Left renal cortex interstitium (tissue), 4 donors: ENCODE measurements at places on chromosomes 7 and 10.

GRCh38 chr10:78255214-78255613 lies 221.6 kb downstream of the RPS24 start:
- no peak for DNase-seq

GRCh38 chr7:8151161-8151725 lies 110.7 kb downstream of the ICA1 start:
- DNase-seq = no peak

- DNase-seq = no peak
Observed at GRCh38 chr10:48550977-48551376, 53.9 kb downstream of the ARHGAP22 start.

GRCh38 chr10:88952647-88953111 lies at the start of gene ACTA2:
Gene ACTA2, minus strand, starts transcription at chr10:88952773. Its CDS starts 3,843 bp downstream, at chr10:88948930.
- DNase-seq = no peak

DNA sequence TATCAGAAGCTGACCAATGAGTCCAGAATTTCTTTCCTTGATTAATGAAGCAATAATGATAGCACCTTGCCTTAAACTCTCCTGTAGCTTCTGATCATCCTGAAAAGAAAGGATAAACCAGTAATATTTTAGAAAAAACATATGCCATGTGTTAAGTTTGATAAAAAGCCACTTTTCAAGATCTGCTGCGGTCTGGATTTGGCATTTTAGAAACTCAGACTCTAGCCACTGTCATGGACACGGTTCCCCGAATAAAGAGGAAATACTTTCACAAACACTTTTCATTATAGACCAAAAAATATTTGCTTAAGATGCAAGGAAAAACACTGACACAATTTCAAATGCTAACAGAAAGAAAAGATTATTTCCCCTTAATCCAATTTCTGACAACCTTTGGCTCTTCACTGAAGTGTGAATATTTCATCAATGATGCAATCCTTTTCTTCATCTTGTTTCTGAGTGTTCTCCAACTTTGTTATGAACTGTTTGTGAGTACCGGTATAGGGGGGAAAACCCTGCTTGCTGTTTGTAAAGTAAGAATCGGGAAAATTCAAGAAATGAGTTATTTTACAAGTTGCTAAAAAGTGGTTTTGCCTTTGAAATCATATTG lies 329.5 kb downstream of the CRPPA start:
- no peak for DNase-seq

DNA sequence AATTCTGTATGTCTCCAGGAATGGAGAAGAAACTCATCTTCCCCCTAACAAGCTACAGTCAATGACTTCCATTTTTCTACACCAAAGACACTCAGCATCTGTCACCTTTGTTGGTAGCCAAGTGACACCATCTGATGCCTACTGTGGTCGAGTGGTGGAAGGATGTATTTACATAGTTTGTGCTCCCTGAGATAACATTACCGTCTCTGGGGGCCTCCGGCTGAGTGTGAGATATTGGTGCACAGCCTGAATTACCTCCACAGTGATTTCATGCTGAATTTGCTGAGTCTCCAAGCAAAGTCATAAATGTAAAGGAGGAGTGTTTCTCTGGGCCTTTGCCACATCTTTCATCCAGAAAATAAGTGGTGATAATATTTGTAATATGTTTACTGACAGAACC lies 114.0 kb downstream of the GRID1 start:
- no peak for DNase-seq

DNA sequence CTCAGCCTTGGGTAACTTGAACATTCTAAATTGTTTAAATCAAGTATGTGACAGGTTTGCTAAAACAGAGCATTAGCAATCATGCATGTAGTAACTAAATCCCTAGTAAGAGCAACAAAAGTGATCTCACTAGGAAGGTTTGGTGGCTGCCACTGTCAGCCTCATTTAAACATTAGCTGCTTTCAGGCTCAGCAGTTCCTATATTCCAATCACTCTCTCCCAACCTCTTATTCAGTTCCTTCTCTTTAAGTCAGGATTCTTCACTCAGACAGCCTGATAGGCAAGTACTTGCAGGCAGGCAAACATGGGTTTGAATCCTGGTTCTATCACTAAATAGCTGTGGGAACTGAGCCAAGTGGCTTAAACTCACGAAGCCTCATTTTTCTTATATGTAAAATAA lies 3.6 kb downstream of the CREB3L2 start:
- no peak for DNase-seq

DNA sequence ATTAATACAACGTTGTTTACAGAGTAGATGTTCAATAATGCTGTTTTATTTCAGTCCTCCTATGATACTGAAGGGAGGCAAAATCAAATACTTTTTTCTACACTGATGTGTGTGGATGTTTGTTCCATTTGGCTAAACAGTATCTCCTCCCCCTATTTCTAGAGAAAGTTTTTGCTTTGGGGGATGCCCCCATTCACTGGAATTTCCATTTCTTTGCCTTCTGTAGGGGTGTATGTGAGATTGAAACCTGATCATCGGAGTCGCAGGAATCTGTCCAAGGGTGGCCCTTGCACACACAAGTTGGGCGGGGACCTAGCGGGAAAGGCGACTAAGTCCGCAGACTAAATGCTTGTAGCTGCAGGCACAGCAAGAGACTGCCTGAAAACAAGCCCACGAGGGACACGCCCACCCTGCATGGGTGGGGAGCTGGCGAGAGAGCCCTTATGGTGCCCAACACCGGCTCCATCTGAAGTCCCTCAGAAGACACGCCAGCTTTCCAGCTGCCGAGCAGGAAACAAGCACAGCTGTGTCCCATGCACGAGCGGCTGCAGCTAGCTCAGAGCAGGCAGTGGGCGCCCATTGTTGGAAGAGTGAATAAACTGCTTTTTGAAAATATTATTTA lies 58.0 kb downstream of the ESYT2 start:
- no peak for DNase-seq

DNA sequence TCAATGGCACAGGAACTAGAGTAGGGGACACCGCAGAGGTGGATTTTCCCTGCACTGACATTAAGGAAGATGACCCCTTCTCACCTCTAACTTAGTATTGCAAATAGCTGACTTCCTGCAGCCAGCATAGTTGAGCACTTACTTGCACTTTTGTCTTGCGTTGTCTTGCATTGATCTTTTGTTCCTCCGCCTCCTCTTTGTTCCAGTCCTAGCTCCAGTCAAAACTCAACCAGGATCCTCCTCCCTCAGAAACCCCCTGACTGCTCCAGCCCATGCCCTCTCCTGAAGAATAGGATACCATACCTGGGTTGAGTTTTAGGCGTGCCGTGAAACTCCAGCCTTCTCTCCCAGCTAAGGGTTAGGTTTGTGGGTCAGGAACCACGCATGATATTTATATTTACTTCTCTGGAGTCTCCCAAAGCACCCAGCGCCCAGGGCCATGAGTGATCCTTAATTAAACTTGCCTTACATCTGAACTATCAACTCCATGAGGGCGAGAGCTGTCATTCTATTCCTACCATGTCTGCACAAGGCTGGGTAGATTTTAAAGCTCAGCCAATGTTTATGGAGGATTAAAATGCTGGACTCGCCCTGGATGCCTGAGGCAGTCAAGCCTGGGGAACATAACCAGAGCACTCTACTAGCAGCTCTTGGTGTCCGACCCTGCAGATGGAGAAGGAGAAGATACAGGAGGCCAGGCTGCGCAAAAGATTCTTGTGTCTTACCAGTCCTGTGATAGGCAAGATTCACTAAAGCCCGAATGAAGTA lies 14.1 kb downstream of the ZNF467 start:
- no peak for DNase-seq

DNA sequence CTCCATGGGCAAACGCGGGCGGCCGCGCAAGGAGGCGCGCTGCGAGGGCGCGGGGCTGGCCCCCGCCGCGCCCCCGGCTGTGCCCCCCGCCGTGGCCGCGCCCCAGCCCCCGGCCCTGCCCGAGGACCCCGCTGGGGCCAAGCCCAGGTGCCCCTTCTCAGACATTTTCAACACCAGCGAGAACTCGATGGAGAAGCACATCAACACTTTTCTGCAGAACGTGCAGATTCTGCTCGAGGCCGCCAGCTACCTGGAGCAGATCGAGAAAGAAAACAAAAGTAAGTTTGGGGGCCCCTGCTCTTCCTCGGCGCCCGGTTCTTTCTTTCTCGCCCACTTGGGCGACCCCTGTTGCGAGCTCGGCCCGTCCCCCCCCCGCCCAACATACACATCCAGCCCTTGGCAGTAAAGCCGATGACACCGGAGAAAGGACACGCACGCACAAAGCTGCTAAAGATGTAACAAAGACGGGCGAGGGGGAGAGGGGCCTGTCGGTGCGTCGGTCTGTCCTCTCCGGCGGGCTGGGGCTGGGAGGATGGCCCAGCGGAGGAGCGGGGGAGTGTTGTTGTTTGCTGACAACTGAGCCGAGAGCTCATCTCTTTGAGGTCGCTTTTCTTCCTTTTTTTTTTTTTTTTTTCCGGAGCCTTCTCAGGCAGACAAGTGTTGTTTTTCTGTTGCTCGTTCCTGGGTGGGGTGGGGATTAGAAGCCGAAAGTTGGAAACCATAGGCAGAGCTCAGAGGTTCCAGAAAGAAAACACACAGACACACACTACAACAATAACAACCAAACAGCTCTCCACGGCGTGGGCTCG lies 604 bp downstream of the MXI1 start:
- no peak for DNase-seq
